MCF 10A (cell line): ENCODE measurements at places on chromosomes 1 and 21. TPM values are rescaled to one million over a fixed set of nuclear protein-coding genes. Genes with fewer than 3 reads are reported as not detected.
A peak's percentile ranks its signal among the peaks of the same experiment; 100 is the strongest.

HHAT gene
- 4.6 and 4.9 TPM in 2 replicates for total RNA-seq

CHIT1 gene
- total RNA-seq, result not detected in 2 replicates

CYP2J2 gene
- 0.25 and 0.42 TPM in 2 replicates for total RNA-seq

DNA sequence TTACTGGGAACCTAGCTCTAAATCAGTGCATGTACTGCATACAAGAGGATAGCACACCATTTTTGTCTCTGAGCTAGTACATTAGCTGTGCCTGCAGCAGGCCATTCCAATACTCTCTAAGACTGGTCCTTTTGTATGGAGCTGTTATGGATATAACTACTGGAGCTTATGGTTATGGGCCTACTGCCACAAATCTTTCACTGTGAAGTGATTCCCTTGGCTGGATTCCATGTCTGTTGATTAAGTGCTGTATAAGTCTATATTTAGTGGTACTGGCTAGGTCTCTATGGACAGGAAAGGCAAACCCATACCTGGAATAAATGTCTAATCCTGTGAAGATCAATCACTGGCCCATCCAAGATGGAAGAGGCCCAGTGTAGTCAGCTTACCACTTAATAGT, 12.0 kb downstream of the ZFYVE9 start:
- no peak overlapping the region for H3K27ac ChIP-seq
- H3K4me3 ChIP-seq, result no peak overlapping the region
- no peak for DNase-seq
- peaks cover 1% of the 10 kb centered on the region for H3K36me3 ChIP-seq
- peaks cover 19% of the 10 kb centered on the region for H3K4me1 ChIP-seq
- no peaks in the 10 kb centered on the region for H3K27me3 ChIP-seq

- H3K27ac ChIP-seq, result no peak overlapping the region
- peaks cover 22% of the 10 kb centered on the region for H3K36me3 ChIP-seq
- no peak overlapping the region for H3K4me3 ChIP-seq
- no peaks in the 10 kb centered on the region for H3K27me3 ChIP-seq
Measured at GRCh38 chr1:1034439-1034781, 14.5 kb downstream of the AGRN start.

DNA sequence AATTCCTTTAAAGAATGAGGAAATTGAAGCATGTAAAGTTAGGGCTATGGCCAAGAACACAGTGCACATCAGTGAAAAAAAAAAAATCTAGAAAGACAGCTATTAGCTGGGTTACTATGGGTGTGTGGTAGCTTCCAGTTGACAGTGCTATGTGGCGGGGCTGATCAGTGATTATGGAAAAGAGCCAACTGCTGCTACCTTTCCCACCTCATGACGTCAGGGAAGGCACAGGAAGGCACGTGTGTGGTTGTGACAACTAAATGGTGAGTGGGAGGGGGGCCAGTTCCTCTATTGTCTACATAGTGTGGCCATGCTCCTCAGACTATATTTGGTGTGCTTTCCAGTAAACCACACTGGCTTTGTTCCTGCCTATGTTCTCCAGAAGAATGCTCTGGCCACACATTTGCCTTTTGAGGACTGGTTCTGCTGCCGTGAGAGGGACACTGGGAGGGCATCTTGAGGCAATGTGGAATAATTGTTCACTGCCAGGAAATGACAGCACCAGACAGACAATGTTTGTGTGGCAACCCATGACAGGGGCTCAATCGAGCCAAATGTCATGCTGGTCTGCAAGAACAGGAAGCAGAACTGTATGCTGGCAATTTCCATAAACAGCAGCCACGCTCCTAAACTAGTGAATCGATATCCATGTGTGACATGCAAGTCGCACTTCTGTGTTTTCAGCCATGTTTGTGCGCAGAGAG, 3.0 kb upstream of the SDE2 start:
- peaks cover 15% of the 10 kb centered on the region for H3K4me1 ChIP-seq
- no peaks in the 10 kb centered on the region for H3K27me3 ChIP-seq
- peaks cover 12% of the 10 kb centered on the region for H3K36me3 ChIP-seq
- DNase-seq, result peak; percentile 46
- H3K27ac ChIP-seq, result no peak overlapping the region
- no peak overlapping the region for H3K4me3 ChIP-seq

DNA sequence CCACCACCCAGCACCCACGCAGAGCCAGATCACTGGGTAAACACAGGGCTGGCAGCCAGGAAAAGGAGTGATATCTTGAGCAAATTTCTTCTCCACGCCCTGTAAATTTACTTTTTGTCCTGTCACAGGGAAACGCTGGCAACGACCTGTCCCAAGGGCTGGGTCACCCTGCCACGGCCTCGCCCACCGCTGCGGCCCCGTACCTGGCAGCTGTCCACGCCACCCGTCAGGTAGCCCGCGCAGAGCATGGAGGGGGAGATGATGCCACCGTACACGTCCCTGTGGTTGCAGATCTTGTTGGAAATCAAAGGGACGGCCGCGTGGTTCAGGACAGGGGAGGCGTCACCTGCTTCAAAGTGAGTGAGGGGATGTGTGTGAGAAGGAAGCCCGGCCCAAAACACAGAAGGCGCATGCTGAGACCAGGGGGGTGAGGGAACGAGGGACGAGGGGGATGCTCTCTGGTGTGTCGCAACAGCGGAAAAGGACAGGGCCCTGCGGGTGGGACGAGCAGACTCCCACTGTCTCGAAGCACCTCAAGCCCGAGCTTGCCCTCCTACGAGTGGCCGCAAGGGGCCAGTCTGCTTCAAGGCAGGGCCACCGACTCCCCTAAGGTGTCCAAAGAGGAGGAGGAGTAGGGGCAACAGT, 10.1 kb upstream of the TFF1 start:
- no peak for DNase-seq
- peaks cover 22% of the 10 kb centered on the region for H3K27me3 ChIP-seq
- no peaks in the 10 kb centered on the region for H3K36me3 ChIP-seq
- H3K4me1 ChIP-seq, result no peaks in the 10 kb centered on the region
- no peak overlapping the region for H3K4me3 ChIP-seq
